Gastrocnemius medialis (tissue), 4 donors: ENCODE measurements at places on chromosomes 6 and 20. TPM values are rescaled to one million over a fixed set of nuclear protein-coding genes. Genes with fewer than 3 reads are reported as not detected.
A peak's percentile ranks its signal among the peaks of the same experiment; 100 is the strongest.

DNA sequence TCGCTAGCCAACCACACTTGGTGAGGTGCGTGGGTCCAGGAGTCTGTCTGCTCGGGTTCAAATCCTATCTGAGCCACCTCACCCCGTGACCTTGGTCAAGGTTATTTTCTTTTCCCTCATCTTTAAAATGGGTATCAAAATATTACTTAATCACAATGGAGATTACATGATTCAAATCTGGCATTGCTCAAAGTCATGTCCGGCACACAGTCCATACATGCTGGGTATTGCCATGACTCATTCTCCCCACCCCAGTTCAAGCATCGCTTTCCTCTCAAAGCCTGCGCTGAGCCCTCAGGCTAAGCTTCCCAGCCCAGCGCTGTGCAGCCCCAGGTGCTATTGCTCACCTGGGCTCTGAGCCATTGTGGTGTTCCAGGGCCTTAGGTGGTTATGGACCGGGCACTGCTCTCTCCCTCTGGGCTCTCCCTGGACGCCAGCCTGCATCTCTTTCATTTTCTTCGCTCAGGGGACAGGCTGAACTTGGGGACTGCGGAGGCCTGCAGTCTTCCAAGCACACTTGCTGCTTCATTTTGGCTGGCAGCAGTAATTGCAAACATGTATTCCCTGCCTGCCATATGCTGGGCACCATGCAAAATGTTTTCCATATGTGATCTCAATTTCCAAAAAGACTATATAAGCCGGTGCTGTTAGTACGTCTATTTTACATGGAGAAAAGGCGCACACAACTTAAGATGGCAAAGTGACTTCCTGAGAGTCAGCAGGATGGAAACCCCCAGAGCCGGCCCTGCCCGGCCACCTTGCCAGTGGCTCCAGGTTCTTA lies 27.3 kb downstream of the WRNIP1 start:
- no peak for DNase-seq

GRCh38 chr6:52155791-52156576 lies 30.2 kb upstream of the IL17A start:
- DNase-seq: no peak

DNA sequence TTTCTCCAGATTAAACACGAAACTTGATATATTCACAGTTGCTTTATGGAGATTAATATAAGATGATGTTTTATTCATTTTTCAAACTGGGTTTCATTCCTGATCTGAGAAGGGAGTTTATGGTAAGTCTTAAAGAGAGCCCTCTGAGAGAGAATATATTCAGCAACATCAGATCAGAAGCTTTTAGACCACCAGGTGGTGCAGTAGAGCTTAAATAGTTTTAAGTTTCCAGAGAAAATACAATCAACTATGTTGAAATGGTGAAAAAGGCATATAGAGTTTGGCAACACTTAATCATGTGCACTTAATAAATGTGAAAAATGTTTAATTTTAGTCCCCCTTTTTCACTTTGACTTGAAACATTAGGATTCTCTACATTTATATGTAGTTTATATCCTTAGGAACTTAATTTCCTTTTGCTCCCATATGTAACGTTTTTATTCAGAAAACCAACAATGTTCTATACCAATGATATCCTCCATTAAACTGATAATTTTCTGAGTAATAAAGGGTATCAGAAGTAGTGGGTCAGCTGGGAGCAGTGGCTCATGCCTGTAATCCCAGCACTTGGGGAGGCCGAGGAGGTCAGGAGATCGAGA lies 86.4 kb upstream of the CLDN20 start:
- no peak for DNase-seq

DNA sequence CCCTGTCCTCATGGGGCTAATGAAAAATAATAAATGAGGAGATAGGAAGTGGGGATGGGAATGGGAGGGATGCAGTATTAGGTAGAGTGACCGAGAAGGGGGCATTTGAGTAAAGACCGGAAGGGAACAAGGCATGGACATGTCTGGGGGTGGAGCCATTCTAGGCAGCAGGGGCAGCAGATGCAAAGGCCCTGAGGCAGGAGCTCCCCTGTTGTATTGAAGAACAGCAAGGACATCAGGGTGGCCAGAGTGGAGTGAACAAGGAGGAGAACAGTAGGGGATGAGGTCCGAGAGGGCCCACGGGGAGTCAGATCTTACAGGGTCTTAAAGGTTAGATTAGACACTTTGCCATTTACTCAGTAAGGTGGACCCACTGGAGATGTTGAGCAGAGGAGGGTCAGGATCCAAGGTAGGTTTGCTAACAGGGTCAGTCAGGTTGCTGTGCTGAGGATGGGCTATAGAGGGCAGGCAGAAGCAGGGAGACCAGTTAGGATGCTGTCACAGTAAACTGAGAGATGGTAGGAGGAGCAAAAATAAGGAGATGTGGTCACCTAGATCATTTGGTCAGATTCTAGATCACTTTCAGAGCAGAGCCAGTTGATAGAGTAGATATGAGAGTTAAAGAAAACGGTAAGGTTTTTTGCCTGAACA lies 18.7 kb downstream of the TAF8 start:
- DNase-seq: no peak

- no peak for DNase-seq
These were observed 82.2 kb upstream of the SLC22A16 start for GRCh38 chr6:110558575-110558974.

DNA sequence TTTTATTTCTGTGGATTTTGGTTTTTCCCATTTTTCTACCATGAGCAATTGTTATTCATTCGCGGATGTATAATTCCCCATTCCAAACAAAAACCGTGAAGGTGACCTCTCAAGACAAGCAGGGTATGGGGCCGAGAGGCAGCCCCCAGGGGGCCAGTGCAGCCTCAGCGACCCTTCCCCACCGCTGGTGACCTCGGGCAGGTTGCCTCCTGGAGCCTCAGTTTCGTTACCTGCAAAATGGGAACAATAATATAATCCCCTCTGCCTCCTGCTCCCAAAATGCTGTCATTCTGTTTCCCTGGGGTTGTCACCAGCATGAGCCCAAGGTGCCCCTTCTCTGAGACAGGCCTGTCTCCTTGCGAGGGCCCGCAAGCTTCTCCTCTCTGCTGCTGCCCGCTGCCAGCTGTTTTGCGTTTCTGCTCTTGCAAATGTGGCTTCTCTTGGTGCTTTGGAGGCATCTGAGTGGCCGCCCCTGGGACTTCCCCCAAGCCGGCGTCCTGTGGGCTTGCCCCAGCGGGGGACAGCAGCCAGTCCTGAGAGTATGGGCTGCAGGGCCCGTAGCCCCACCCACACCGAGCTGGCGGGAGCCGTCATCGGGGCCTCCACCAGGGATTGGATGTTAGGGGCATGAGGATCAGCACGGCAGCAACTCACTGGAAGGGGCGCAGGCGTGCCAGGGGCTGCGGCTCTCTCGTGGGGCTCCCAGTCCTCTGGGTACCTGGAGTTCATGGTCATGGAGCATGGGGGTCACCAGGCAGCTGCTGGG lies 161.9 kb downstream of the TAF4 start:
- no peak for DNase-seq

- DNase-seq: no peak
These were observed 41.9 kb upstream of the HBS1L start for GRCh38 chr6:135096403-135097130.

- no peak for DNase-seq
These were observed 37.5 kb upstream of the REV3L start for GRCh38 chr6:111520524-111520923.

GRCh38 chr6:154463573-154464419 lies 46.7 kb downstream of the CNKSR3 start:
- no peak for DNase-seq

DNA sequence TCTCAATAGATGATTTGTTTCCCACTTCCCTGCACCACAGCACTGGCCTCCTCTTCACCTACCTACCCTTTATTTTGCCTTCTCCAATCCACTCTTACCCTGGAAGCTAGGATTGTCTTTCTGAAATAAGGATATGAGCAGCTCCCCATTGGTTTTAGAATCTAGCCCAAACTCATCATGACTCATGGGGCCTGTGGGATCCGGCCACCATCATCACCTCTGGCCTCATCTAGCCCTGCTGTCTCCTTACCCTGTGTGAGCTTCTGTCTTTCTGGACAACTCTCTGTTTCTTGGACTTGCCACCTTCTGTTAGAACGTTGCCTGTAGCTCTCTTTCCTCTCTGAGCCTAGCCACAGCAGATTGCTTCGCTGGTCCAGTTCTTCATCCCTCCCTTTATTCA lies 277.1 kb downstream of the PAX1 start:
- no peak for DNase-seq

GRCh38 chr6:3724451-3725144 lies 26.9 kb downstream of the PXDC1 start:
- DNase-seq: no peak

GRCh38 chr6:6407071-6407741 lies 86.7 kb upstream of the F13A1 start:
- no peak for DNase-seq

- DNase-seq: no peak
These were observed 11.4 kb downstream of the SYTL3 start for GRCh38 chr6:158661156-158661685.

- peak; percentile 25 for DNase-seq
These were observed 644 bp downstream of the KIZ start for GRCh38 chr20:21126581-21126870.

GRCh38 chr20:3931664-3932063 lies 42.5 kb downstream of the PANK2 start:
- DNase-seq: no peak

DNA sequence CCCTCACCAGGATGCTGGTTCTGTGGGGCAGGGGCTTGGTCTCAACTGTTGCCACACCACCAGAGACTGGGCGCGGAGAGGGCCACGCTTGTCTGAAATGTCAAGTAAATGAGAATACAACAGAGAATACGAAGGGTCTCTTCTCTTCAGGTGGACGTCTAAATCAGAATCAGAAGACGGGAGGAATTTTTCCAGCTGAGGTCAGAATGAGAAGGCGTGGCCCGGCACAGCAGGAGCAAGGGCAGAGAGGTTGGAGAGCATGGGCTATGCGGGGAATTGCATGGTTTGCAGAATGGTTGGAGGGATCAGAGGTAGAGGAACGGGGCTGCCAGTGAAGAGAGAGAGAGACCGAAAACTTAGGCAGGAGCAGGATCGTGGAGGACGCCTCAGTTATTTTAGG lies 337.9 kb downstream of the QKI start:
- DNase-seq: no peak

DNA sequence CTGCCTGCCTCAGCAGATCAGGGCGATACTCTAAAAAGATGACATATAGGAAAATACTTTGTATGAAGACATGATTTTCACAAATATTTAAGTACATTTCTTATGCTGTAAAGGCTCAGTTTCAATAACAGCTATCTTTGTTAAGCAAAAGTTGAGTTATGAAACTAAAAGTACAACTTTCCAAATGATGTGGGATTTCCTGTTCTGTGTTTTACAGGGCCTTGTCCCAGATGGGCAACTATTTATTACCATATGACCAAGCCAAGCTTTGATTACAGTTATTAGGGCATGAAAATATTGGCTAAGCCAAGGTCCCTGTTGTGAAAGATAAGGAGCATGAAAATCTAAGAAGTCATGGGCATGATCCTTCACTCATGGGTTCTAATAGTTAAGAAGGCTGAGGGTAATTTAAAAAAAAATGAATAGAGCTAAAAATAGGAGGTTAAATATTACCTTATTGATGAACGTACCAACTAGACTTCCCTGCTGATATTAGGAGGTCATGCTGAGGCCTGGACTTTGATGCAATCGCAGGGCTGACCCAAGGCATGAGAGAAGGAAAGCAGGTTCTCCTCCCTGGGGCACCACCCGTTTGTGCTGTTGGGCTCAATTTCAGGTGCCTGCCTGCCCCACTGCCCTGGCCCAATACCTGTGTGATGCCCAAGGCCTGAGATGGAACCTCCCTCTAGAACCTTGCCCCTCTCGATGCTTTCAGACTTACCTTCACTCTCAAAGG lies 294.4 kb upstream of the PRDM1 start:
- no peak for DNase-seq

- DNase-seq: no peak
These were observed 83.8 kb upstream of the NUP153 start for GRCh38 chr6:17790489-17790888.

- no peak for DNase-seq
These were observed 87.2 kb downstream of the CD40 start for GRCh38 chr20:46205349-46205748.

DNA sequence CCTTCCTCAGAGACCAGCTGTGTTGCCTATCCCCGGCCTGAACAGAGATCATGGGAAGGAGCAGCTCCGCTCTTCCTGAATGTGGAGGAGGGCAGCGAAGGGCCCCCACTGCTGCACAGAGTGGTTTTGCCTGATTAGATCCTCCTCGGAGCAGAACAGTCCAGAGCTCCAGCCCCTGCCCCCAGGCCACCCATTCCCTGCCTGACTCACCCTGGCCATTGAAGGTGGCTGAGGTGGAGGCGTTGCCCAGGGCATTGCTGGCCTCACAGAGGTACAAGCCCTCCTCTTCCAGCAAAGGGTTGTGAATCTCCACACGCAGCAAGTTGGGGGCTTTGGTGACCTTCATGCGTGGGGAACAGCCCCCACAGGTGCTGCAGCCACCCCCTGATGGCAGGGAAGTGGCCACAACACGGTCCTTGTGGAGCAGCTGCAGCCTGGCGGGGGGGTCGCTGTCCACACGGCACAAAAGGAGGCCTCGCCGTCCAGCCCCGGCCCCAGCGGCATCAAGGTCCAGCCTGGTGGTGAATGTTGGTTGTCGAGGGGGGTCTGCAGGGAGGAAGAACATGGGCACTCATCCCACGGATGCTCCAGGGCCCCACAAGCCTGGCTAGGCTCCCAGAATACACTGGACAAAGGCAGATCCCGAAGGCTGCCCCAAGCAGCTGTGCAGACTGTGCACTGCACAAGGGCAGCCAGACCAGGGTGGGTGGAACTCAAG lies 14.7 kb downstream of the SIGLEC1 start:
- DNase-seq: no peak

- DNase-seq: no peak
These were observed 103.7 kb upstream of the TAB2 start for GRCh38 chr6:149213829-149214228.

- DNase-seq: no peak
These were observed 46.5 kb downstream of the AFG1L start for GRCh38 chr6:108341372-108341771.

DNA sequence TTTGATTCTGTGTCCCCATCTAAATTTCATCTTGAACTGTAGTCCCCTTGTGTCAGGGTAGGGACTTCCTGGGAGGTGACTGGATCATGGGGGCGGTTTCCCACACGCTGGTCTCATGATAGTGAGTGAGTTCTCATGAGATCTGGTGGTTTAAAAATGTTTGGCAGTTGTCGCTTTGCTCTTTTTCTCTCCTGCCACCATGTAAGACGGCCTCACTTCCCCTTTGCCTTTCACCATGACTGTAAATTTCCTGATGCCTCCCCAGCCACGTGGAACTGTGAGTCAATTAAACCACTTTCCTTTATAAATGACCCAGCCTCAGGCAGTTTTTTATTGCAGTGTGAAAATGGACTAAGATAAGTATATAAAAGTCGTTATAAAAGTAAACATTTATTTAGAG lies 80.5 kb upstream of the SGK1 start:
- peak; percentile 25 for DNase-seq

The GHRH gene
- not detected for total RNA-seq

The CRYBG1 gene
- total RNA-seq: 0.98 TPM

The APCDD1L gene
- total RNA-seq: 0.22 TPM

The PNPLA1 gene
- total RNA-seq: not detected

The MYCT1 gene
- 8.0 TPM for total RNA-seq

The PFDN4 gene
- 66.8 TPM for total RNA-seq

The PDRG1 gene
- 12.9 TPM for total RNA-seq

The PRL gene
- not detected for total RNA-seq
